ENCODE measurements at places on chromosomes 1 and 21.

- DNase-seq = peak; percentile 11
These were observed 7.6 kb upstream of the ZNF326 start for GRCh38 chr1:89987159-89987819.

- DNase-seq = no peak
These were observed 16.5 kb upstream of the CFHR5 start for GRCh38 chr1:196960854-196961253.

DNA sequence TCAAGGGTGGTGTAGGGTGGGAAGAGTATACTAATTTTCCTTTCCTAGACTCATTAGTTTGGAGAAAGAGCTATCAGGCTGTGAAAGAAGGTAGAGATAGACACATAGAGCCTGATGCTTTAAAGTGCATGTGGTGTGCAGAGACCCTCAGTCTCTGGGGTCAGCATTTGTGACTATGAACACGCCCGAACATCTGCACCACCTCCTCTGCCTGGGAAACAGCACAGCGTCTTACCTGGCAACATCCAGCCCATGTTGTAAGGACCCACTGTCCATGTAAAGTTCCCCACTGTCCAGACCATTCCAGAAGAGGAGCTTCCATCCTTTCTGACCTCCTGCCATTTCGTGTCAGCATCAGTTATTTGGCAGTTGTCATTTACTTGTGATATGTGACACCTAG is 83.4 kb downstream of the KCND3 start:
- DNase-seq = no peak

- no peak for DNase-seq
These were observed 13.5 kb downstream of the LDLRAP1 start for GRCh38 chr1:25556791-25557476.

- DNase-seq = no peak
These were observed 230.1 kb downstream of the ADGRL2 start for GRCh38 chr1:82030830-82031229.

DNA sequence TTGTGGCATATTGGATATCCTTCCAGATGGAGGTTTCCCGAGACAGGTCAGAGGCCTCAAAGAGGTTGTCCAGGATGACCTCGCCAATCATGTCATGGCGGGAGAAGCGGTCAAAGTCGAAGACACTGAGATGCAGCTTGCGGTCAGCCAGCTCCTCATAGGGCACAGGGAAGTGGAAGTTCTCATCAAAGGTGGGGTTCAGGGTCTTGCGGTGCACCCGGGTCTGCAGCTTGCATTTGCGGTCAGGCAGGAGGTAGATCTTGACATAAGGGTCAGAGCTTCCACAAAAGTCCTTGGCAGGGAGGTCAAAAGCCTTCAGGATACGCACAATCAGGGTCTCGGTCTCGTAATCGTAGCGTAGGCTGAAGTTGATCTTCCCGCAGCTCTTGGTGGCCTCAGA is 16.2 kb downstream of the SYT6 start:
- DNase-seq = no peak

DNA sequence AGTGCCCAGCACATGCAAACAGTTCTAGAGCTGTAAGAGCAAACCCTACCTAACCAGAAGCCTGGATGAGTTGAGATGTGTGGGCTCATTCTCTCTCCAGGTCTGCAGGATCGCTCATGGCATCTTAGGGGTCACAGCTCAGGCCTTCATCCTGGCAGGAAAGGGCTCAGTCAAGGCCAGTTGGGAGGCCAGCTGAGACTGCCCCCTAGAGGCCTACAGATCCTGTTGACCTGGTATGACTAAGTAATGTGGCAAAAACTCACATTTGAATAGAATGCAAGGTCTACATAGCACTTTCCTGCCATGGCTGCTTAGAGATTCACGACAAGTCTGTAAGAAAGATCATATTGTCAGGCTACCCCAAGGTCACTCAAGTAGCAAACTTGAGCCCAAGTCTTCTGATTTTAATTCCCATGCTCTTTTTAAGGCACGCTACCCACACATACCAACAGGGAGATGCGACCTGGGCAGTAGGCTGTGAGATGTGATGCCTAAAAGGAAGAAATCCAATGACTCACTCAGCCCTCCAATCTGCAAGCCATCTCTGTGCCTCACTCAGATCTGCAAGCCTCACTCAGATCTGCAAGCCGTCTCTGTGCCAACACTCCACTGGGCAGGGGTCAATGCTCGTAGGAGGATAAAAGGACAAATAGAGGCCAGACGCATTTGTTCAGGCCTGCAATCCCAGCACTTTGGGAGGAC is 5.1 kb upstream of the CAPN8 start:
- DNase-seq = no peak

- DNase-seq = no peak
These were observed 136.3 kb downstream of the DUSP10 start for GRCh38 chr1:221605569-221605968.

GRCh38 chr1:16605213-16605525 is 8.2 kb downstream of the NBPF1 start:
- DNase-seq = no peak

DNA sequence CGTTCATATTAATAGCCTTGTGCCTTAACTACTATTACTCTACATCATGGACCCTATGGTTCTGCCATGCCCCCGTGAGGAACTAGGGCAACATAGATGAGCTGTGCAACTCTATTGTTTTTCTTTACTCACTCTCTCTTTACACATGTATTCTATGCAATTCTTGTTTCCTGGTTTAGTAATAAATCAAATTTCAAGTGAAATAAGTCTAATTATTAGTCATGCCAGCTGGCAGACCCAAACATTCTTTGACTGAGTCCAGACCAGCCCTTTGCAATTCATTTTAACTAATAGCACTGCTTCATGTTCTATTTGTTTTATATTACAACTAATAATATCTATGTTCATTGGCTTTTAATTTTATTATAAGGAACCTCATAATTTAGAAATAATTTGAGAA is 789.3 kb upstream of the ADAMTS5 start:
- no peak for DNase-seq

GRCh38 chr1:2104621-2105427 is 54.6 kb downstream of the PRKCZ start:
- no peak for DNase-seq

DNA sequence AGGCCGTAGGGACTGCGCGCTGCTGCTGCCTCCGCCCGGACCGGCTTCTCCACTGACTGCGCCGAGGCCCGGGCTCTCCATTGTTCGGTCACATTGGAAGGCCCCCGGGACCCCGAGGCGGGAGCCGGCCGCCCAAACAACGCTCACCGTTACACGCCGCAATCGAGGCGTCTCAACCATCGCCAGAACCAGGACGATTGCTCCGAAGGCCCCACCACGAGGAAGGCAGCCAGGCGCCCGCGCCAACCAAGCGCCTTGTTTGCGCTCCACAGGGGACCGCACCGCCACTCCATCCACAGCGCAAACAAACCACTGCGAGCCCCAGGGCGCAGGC is 595 bp downstream of the GLUL start:
- DNase-seq = no peak

DNA sequence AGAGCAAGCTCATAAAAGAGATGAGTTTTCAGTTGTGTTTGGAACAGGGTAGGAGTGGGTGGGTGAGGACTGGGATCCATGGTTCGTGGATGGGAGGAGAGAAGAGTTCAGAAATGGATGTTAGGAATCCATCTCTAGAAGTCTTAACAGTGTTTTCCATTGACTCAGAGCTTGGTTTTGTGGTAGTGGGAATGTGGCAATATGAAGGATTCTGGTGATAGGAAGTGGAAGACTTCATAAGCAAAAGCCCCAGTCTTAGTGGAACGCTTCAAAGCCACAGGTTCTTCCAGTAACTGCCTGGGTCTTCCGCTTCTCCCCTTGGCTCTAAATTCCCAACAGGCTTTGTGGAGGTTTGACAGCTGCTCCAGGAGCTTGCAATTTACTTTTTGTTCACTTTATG is 167.9 kb downstream of the KCNJ6 start:
- no peak for DNase-seq

DNA sequence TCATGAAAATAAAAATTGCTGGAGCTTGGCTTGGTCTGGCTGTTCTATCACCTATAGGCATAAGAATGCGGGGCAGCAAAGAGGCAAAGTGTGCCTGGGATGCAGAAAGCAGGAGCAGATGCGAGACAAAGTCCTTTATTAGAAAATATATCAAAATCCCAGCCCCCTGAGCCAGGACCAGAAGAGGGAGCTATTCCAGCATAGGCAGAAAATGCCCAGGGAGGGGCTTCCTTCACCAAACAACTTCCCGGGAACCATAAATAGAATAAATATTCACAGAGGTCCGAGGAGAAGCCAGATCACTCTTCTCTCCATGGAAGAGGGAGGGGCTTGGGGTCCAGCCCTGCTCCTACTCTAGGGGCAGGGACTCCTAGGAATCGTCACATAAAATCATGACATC is 5.0 kb downstream of the PPOX start:
- DNase-seq = no peak

DNA sequence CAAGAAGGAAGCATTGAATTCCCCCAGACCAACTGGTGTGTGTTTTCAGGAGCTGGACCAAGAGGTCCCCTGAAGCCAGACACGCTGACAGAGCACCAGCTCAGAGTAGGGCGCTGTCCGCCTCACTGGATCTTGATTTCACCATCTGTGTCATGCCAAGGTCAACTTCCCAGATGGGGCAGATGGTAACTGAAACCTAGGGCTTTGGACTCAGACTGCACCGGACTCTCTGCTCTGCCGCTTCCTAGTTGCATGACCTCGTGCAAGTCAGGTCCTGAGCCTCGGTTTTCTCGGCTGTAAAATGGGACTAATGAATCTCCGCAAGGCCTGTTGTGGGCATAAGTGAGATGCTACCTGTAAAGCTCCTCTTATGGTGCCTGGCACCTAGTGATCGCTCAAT is 17.9 kb upstream of the CASZ1 start:
- DNase-seq = no peak

DNA sequence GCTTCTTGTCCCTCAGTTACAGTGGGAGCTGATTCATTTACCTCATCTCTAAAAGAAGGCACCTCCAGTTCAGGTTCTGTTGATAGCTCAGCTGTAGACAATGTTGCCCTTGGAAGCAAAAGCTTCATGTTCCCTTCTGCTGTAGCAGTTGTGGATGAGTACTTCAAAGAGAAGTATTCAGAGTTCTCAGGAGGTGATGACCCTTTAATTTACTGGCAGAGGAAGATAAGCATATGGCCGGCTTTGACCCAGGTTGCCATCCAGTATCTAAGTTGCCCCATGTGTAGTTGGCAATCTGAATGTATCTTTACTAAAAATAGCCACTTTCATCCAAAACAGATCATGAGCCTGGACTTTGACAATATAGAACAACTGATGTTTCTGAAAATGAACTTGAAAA is 4.5 kb downstream of the ZBED6 start:
- no peak for DNase-seq

- no peak for DNase-seq
These were observed 4.0 kb upstream of the ZBTB18 start for GRCh38 chr1:244046907-244047611.

DNA sequence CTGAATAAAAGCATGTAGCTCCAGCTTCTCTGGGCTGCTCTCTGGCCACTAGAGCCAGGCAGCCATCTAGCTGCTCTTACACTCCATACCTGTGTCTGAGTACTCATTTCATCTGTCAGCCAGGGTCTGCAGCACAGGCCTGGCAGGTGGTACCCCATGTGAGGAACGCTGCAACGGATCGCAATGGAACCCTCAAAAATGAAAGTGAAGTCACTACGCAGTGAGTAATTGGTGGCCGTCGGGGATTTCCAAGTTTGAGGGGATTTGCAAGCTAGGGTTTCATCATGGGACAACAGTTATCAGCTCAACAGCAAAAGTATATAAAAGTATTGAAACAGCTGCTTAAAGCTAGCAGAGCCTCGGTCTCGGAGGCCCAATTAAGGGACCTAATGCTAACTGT is 186.7 kb downstream of the HFM1 start:
- DNase-seq = no peak

DNA sequence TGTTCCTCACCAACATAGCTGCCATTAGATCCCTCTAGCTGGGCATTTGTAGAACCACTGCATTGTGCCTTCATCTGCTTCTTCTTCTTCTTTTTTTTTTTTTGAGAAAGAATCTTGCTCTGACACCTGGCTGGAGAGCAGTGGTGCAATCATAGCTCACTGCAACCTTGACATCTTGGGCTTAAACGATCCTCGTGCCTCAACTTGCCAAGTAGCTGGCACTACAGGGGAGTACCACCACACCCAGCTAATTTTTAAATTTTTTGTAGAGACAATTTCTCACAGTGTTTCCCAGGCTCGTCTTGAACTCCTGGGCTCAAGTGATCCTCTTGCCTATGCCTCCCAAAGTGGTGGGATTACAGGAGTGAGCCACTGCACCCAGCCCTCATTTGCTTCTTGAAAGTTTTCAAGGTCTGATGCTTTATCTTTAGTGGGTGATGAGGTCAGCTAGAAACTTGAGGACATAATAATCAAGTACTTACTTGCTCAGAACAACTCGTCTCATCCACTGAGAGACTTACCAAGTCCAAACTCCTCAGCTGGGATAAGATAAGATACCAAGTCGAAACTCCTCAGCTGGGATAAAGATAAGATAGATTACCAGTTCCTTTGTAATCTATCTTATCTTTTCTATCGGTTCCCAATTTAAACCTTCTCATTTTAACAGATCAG is 71.5 kb downstream of the MACF1 start:
- DNase-seq = no peak

DNA sequence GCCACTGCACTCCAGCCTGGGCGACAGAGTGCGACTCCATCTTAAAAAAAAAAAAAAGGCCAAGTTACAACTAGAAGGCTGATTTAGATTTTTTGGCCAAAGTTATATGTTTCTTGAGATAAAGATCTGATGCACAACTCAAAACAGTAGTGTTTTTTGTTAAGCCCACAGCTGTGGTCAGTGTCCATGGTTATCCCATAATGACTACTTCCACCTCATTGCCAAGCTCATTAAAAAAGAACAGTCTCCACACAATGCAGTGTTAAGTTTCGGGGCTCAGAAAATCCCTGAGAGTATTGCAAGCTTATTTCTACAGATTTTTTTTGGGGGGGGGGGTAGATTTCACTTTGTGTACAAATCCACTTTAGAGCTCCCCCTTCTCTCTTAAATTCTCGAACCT is 120.5 kb downstream of the RUNX1 start:
- DNase-seq = no peak

DNA sequence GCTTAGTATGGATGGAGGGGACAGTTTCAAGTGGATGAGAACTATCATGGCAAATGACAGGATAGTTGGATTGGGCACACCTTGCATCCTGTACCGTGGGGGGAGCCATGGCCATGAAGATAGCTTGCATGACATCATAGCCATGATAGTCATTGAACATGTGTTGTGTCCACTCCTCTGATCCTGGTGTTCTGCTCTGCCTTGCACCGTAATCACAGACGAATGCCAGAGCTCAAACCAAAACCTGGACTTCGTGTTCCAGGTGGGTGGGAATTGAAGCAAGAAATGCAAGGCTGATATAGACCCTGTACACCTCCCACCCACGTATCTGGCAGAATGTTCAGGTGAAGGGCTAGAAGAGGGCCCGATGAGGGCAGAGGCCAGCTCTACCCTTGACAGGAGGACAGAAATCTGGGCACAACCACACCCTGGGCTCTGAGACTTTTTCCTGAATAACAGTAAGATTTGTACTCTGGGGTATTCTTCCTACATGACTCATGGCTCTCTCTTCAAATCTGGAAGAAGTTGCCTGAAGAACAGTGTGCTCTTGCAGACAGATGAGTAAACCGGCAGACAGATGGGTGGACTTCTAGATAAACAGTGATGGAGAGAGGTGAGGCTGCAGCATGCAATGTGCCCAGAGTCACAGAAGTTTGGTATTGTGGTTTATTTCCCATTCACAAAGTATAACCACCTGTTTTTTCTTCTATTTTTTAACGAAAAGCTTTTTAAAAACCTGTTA is 45.0 kb downstream of the KCNJ6 start:
- no peak for DNase-seq

Measured in stimulated activated CD8-positive, alpha-beta memory T cell treated with anti-CD3 and anti-CD28 coated beads, Interleukin-2, amount 100 ng/mL, for 1 hour (primary cell).